ENCODE measurements at places on chromosomes 13 and 19.

GRCh38 chr13:83327091-83327490, 555.2 kb downstream of the SLITRK1 start:
- DNase-seq, result no peak

DNA sequence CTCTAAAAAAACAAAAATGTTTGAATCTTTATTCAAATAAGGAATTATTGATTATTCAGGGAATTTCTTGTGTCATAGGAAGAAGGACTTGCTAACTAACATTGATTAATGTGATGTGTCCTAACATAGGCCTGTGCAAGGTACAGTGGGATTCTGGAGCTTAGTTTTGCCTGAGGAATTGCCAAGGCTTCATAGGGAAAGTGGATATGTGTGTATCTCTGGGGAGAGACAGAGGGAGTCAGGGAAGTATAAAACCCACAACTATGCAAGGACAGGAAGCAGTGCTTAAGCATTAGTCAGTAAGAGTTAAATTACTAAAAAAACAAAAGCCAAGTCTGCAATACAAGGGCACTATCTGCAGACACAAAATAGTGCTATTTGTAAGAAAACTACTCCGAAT, 59.6 kb downstream of the WDFY2 start:
- no peak for DNase-seq

GRCh38 chr13:88908961-88909441, 1237.8 kb downstream of the SLITRK5 start:
- no peak for DNase-seq

DNA sequence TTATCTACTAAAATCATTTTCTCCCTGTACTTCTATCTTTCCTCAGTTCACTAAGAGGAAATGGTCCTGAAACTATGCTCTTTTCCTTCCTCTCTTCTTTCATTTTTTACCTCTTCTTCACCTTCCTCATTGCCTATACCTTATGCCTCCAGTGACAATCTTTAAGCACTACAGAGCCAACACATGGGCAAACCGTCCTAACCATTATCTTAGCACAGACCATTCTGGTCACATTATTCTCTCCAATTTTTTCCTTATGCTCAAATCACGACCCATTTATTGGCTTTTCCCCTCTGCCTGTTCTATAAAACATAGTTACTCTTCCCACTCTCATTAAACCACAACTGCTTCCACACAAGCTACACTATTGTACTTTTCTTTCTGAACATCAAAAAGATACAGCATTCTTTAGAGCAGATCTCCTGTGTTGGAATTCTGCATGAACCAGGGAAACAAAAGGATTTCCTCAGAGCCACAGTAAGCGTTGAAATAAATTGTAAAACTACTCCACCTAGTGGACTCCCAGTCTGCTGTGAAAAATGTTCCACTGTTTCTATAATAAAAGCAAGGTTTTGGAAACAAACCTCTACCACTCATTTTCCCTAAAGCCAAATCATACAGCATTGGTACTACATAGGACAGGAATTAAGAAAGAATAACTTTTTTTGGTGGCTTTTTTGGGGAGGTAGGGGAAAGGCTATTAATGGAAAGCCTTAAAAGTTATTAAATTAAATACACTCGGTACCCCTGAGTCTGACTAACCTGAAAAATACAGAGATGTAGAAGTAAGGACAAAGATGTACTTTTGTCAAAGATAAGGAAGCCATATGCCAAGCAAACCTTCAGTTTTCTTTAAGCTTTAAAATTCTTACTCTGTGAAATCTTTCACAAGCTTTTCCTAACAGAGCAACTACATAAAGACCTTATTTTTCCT, 19.5 kb downstream of the NUFIP1 start:
- DNase-seq, result no peak

GRCh38 chr13:75225288-75226032, 256.5 kb downstream of the TBC1D4 start:
- no peak for DNase-seq

DNA sequence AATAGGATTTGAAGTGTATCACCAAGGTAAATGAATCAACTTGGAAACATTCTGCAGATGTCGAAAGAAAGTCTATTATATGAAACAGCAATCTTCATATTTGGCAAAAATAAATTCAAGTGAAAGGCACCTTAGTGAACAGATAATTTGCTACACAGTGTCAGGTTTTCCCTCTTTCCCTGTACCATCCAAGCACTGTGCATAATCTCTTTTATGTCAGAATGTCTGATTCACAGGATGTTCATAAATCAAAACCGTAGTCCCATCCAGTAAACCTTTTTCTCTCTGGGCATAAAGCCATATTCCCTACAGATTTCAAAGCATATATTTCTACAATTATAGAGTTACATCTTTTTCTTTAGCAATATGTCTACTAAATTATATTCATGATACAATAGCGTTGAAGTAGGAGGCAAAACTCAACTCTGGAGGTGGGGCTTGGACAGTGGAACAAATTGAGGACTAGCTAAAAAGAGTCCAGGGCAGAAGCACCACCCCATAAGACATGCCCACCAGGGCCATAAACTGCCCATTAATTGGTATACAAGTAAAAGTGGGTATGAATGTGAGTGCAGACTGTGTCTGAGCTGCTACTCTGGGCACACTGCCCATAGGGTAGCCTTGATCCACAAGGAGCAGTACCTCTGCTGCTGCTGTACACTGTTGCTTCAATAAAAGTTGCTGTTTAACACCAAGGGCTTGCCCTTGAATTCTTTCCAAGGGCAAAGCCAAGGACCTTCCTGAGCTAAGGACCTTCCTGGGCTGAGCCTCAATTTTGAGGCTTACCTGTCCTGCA, 72.1 kb upstream of the MYCBP2 start:
- no peak for DNase-seq

Measured in stimulated activated CD8-positive, alpha-beta memory T cell treated with anti-CD3 and anti-CD28 coated beads, Interleukin-4, amount 100 ng/mL, for 4 hours (primary cell).